ENCODE measurements at places on chromosomes 3 and 15. TPM values are rescaled to one million over a fixed set of nuclear protein-coding genes. Genes with fewer than 3 reads are reported as not detected.

Gene COL6A5
- total RNA-seq, result not detected

Gene ADGRG7
- not detected for total RNA-seq

DNA sequence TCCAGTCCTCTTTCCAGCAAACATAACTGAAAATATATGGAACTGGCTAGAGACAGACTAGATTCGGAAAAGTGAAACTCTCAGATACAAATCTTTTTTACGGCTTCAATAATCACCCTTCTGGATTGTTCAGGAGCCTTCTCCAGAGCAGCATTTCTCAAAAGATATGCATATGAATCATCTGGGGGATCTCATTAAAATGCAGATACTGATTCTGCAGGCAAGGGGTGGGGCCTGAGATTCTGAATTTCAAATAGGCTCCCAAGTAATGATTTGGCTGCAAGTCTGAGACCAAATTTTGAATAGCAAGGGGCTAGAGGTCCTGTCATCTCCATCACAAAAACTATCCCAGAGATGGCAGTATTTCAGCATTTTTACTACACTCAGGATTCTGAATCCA lies 165.4 kb downstream of the CTNNB1 start:
- no peaks in the 10 kb centered on the region for H3K27me3 ChIP-seq
- no peak overlapping the region for H3K4me3 ChIP-seq
- no peak for DNase-seq
- no peaks in the 10 kb centered on the region for H3K4me1 ChIP-seq

Gene EEF1AKMT4
- total RNA-seq, result 2.9 TPM

- peaks cover 11% of the 10 kb centered on the region for H3K27me3 ChIP-seq
- no peaks in the 10 kb centered on the region for H3K36me3 ChIP-seq
- no peak overlapping the region for H3K4me3 ChIP-seq
- no peak overlapping the region for H3K27ac ChIP-seq
- H3K4me1 ChIP-seq, result no peaks in the 10 kb centered on the region
Measured at GRCh38 chr3:24829011-24829581, 334.4 kb upstream of the THRB start.

DNA sequence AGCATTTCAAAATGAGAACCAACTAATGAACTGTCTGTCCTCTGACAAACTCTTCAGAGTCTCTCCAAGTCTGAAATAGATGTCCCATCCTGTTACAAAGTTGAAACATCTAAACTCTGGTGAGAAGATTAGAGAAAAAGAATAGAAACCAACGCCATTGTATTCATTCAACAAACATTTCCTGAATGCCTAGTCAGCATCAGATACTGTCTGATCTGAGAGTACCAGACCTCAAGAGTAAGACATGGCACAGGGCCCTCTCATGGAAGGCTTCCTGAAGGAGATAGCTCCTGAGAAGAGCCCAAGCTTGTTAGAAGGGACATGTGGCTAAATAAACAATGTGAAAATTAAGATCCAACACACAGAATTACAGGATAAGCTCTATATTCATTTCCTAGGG lies 164.1 kb upstream of the LRRN1 start:
- H3K4me3 ChIP-seq, result no peak overlapping the region
- DNase-seq, result no peak
- no peaks in the 10 kb centered on the region for H3K4me1 ChIP-seq
- H3K27ac ChIP-seq, result no peak overlapping the region
- no peaks in the 10 kb centered on the region for H3K27me3 ChIP-seq
- no peaks in the 10 kb centered on the region for H3K36me3 ChIP-seq

- no peak overlapping the region for H3K27ac ChIP-seq
Measured at GRCh38 chr3:158728851-158729250, 3.4 kb downstream of the RARRES1 start.

DNA sequence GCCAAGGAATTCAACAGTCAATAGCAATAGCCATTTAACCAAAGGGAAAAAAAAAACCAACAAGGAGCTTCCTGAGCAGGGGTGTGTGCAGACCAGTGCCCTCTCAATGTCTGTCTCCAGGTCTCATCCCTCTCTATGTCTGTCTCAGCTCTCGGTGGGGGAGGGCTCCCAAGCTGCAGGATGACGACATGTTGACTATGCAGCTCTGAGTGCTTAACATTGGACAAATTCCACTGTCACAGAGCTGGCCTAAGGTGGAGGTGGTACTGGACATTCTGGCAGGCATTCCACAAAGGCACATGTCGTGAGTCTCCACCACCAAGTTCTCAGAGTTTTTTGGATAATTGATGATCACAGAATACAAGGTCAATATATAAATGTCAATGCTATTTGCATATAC lies 2.0 kb upstream of the CAPN7 start:
- H3K36me3 ChIP-seq, result no peaks in the 10 kb centered on the region
- no peak overlapping the region for H3K4me3 ChIP-seq
- no peaks in the 10 kb centered on the region for H3K4me1 ChIP-seq
- peak; percentile 43 for DNase-seq
- H3K27ac ChIP-seq, result no peak overlapping the region
- H3K27me3 ChIP-seq, result peaks cover 1% of the 10 kb centered on the region

- no peaks in the 10 kb centered on the region for H3K36me3 ChIP-seq
- H3K4me3 ChIP-seq, result peak within 1 kb of the TSS; percentile 70
- H3K4me1 ChIP-seq, result peaks cover 4% of the 10 kb centered on the region
Measured at GRCh38 chr3:143847787-143848631, at the start of gene SLC9A9. Gene SLC9A9, minus strand, starts transcription at chr3:143848468. Its CDS starts 146 bp downstream, at chr3:143848322.

DNA sequence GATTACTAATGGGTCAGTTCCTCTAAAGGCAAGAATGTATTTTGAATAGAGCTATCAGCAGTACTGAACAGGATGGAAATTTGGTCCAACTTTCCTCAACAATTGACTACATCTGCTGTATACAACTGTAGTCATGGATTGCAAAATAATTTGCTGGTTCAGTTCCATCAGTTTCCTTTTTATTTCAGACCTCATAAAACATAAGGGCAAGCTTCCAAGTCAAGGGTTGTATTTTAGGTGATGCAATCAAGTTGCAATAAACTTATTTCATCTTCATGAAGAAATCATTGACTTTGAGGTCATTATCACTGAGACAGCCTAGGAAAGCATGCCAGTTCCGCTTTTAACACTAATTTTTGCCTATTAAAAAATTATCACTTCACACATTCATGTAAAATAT lies 90.4 kb upstream of the TSEN2 start:
- peak; percentile 87 for DNase-seq
- H3K27ac ChIP-seq, result no peak overlapping the region
- no peaks in the 10 kb centered on the region for H3K27me3 ChIP-seq
- no peak overlapping the region for H3K4me3 ChIP-seq
- peaks cover 1% of the 10 kb centered on the region for H3K36me3 ChIP-seq
